ENCODE measurements at places on chromosomes 6 and 20.

DNA sequence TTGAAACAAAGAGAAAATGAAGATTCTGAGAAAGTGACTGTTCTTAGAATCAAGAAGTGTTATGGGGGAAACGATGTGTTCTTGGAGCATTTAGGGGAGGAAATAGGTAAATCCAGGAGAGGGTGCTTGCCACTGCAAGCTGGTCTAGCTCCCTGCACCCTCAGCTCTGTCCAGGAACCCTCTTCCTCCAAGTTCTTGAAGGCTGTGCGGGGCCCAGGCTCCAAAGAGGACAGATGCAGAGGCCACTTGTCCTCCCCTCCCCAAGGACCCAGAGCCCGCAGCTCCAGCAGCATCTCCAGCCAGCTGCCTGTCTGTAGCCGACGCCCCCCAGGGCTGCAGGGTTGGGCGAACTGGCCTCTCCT lies 87.9 kb downstream of the CDC5L start:
- no peak for DNase-seq

- DNase-seq = no peak
These were observed 59.0 kb downstream of the SLC23A2 start for GRCh38 chr20:4942331-4942730.

DNA sequence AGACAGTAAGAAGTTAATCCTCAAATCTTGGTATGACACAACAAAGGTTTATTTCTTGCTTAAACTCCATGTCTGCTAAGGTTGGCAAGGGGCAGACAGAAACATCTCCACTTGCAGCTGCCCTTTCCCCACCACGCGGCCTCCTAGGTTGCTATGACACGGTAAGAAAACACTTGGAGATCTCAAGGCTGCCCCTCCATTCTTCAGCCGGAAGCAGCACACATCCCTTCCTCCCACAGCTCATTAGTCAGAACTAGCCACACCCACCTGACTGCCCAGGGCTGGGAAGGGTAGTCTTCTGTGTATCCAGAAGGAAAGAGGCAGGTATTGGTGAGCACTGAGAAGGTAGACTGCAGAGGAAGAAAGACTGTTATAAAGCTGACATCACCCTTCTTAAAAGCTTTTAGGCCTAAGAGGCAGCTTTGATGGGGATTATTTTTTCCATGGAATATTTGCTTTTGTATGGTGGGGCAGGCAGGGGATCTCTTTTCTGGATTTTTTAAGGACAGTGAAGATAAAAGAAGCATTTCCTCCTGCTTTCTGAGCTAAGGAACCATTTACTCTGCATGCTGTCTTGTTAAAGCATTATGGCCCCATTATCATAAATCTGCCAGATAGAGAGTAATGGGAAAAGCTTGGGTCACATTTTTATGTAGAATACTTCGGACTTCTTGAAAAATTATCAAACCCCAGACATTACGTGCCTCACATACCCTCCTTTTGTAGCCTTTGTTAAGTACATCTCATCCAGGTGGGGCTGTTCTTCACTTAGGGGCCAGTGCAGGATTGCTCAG lies 41.6 kb downstream of the MRAP2 start:
- peak; percentile 11 for DNase-seq

- DNase-seq = no peak
These were observed 58.9 kb upstream of the L3MBTL3 start for GRCh38 chr6:129959358-129959930.

DNA sequence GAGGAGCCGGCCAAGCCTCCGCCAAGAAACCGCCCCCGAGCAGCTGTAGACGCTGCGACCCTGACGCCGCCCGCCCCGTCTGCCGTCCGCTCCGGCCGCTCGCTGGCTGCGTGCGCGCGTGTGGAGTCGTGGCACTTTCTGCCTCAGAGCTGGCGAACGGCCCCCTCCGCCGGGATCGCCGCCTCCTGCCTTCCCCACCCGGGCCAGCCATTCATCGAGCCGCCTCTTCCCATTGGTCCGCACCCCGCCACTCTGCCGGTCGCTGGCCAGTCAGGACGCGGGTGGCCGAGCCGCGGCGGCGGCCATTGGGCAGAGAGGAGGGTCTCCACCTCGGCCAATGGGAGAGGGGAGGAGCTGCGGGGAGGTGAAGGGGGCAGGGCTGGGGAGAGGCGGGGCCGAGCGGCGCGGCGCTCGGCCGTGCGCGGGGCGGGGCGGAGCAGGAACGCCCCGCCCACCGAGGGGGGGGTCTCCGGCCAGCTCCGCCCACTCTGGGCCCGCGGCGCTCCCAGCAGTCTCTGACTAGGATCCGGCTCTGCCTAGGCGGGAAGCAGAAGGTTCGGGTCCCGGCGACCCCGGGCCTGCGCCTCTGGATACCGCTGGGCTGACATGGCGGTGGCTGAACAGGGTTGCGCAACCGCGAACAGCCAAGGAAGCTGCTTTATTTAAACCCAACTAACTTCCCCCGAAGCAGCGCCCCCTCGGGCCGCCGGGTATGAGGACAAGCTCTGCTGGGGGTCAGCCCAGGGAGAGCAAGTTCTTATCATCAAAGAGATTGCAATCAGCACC lies at the start of gene RRBP1:
TSS of gene RRBP1 (minus strand) at position 140 of the 786 bp plus-strand sequence. CDS start 21,735 bp downstream, outside the sequence.
- peak; percentile 98 for DNase-seq

DNA sequence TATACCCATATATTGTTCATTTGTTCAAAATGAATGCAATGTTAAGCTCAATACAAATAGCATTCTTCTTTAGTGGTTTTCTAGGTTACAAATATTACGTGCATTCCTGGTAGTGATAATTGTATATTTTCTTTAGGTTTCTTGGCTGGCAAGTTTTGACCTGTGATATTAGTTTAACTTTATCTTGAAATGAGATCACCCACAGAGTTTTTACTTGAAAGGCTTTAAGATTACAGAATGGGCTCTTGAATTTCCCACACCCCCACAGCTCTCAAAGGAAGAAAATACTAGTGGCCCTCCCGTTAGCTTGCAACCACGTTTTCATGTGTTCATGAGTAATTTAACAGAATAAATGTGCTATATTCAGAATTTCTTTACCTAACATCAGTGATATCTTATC lies 1315.5 kb upstream of the GJE1 start:
- DNase-seq = no peak

- DNase-seq = no peak
These were observed 101.5 kb upstream of the BACH2 start for GRCh38 chr6:90397929-90398674.
